ENCODE measurements at places on chromosomes 5 and 9.

- no peak for DNase-seq
Observed at GRCh38 chr5:108813673-108814072, 66.0 kb downstream of the FER start.

GRCh38 chr5:115607935-115608334, 5.7 kb upstream of the TICAM2 start:
- DNase-seq, result no peak

DNA sequence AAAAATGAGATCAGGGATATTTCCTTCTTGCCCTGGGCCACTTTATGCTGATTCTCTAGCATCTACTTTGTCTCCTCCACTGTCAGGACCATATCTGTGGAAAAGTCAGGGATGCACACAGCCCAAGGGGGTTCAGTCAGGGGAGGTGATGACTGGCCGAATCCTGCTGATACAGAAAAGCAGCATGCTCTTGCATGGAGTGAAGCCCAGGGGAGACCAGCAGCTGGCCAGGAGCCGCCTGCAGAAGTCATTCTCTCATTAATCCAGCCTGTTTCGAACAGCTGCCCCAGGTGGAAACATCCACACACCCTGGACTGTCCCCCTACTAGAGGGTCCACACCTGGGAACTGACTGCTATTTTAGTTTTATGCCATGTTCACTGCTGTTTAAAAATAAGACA, 177.1 kb downstream of the ATP10B start:
- no peak for DNase-seq

DNA sequence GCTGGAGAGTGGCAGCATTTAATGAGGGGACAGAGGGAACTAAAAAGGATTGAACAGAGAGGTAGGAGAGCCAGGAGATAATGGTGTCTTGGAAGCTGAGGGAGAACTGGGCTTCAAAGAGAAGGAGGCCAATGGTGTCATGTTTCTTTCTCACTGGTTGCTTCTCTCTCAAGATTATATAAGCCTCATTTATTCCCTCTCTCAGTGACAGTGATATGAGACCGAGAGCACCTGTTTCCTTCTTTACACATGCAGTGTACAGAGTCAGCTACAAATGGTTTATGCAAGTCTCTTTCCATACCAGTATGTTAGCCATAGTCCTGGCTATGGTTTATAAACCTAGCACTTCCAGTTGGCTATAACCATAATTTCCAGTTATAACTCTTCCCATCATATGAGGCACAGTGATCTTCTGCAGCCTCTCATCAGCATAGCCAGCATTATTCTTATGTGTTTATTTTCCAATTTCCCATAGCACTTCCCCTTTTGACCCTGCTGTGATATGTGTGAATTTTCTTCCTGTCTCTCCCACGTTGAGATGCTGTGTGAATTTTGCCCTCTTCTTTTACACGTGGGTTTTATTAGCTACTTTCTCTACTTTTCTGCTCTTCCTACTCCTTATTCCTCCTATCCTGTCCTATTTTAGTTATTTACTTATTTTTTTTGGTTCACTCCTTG, 71.2 kb downstream of the UNC13B start:
- DNase-seq, result no peak

- DNase-seq, result no peak
Observed at GRCh38 chr5:132064140-132064539, 3.7 kb downstream of the IL3 start.

- DNase-seq, result no peak
Observed at GRCh38 chr9:15426019-15426418, 3.3 kb downstream of the SNAPC3 start.

DNA sequence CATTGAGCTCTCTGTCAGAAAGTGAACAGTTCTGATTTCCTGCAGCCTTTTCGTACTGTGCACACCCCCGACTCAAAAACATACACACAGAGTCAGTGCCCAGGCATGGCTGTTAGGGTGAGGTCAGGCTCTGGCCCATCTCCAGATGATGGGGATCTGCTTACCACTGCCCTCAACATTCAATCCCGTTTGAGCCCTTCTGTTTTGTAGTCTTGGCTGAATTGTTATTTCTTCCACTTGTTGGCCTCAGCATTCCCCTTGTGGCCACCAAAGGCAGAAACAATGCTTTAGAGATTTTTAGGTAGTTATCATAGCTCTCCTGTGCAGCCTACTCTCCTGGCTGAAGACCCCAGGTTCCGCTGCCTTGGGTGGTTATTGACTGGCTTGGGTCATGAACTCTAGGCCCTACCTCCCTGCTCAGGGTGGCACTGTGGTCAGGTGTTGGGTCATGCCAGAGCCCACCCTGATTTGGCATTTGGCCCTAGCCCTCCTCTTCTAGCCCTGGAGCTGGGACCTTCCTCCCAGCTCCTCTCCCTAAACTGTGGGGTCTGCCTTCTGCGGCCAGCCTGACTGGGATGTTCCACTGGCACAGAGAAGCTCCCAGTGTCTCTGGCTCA, 7.8 kb upstream of the MYOZ3 start:
- DNase-seq, result peak; percentile 57

- DNase-seq, result peak; percentile 73
Observed at GRCh38 chr9:3865141-3865772, 339.5 kb upstream of the RFX3 start.

- DNase-seq, result no peak
Observed at GRCh38 chr9:133910855-133911514, 81.1 kb downstream of the VAV2 start.

DNA sequence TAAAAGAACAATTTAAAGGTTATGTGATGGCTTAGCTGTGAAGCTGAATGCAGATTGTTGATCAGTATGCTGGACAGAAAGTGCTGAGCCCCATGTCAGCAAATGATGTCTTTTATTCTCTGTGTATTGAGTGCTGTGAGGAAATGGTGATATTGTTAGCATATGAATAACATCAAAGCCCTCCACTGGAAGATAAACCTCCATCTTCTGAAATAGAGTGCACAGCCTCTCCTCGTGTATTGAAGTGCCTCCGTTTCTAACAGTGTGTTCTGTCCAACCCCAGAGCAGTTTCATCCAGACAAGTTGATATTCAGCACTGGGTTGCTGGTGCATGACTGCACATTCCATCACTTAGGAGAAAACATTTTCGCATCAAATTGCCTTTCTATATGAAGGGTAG, 242.9 kb downstream of the CSNK1G3 start:
- DNase-seq, result peak; percentile 54

- DNase-seq, result no peak
Observed at GRCh38 chr9:7601739-7602138, 197.8 kb downstream of the DMAC1 start.

DNA sequence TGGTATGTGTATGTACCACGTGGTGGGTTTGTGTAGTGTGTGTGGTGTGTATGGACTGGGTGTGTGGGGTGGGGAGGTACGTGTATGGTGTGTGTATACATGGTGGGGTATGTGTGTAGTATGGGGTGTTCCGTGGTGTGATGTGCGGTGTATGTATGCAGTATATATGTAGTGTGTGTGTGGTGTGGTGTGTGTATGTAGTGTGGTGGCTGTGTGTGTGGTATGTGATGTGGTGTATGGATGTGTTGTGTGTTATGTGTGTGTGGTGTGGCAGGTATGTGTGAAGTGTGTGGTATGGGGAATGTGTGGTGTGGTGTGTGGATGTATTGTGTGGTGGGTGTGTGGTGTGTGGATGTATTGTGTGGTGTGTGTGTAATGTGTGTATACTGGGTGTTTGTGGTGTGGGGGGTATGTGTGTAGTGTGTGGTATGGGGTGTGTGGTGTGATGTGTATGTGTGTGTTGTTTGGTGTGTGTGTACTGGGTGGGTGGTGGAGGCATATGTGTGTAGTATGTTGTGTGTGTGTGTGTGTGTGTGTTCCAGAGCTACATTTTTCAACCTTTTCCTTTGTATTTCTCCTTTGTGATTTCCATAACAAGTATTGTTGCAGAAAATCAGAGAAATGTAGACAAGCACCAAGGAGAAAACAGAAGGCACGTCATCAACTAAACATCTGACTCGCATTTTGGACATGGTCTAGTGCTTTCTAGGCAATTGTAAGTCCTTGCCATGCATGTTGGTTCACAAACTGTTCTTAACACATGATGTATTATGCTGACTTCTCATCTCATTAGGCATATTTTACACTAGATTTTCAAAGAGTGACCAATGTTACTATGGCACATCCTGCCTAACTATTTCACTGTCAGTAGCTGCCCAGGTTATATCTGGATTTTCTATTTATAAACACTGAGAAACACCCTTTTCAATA, 13.2 kb downstream of the SEMA4D start:
- no peak for DNase-seq

DNA sequence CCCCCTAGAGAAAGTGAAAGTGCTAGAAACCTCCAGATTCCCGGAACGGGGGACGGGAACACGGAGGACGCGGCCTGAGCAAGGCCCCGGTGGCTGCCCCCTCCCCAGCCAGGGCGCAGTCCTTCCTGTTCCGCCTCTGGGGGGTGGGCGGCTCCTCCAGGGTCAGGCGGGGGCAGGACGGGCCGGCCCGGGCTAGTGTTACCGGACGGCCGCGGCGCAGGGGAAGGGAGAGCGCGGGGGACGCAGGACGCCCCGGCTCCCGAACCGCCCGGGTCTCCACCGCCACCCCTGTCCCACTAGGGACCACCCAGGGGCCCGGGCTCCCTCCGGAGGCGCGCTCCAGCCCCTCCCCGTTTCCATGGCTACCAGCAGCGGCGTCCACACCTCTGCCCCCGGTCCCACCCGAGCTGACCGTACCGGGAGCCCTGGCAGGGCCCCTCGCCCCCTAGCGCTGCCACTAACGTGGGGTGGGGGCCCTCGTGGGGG, 579 bp downstream of the SLC12A7 start:
- DNase-seq, result no peak

GRCh38 chr9:93682155-93682968, 106.0 kb downstream of the PHF2 start:
- DNase-seq, result peak; percentile 71
